Dorsolateral prefrontal cortex (tissue), 122 donors: ENCODE measurements at places on chromosomes 4 and X.

GRCh38 chr4:185235843-185236503 lies 26.6 kb downstream of the SNX25 start:
- DNase-seq = no peak

DNA sequence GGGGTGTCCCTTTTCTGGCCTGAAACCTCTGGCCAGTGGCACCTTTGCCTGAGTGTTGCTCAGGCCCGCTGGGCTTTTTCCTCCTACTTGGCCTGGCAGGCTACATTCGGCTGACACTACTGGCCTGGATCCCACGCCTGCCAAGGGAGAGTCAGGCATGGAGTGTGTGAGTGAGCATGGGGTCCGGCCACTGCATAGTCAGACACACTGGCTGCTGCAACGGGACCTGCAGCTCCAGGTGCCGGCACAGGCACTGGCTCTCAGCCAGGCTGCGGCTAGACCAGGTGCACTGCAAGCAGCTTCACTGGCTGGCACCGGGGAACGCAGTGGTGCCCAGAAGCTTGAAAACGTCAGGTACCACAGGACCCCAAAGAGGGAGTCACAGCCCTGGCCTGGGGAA lies 434.9 kb downstream of the ARHGAP24 start:
- no peak for DNase-seq

GRCh38 chrX:96987228-96987627 lies 103.5 kb downstream of the RPA4 start:
- no peak for DNase-seq

DNA sequence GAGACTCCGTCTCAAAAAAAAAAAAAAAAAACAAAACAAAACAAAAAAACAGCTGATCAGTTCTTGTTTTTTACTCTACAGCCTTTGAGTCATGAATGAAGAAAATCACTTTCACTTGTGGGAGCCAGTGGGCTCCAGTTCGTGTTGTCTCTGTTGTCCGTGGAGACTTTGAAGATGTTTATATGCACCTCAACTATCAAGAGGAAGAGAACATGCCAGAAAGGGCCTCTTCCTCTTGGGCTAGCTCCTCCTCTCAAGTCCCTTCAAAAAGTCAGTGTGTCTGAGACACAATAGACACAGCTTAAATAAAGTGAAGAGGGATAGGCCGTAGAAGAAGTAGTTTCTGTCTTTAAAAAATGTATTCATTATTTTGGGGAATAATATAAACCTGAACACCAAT lies 182.7 kb downstream of the KDR start:
- DNase-seq = no peak

- DNase-seq = no peak
Measured at GRCh38 chr4:12178614-12179610, 750.2 kb upstream of the HS3ST1 start.

DNA sequence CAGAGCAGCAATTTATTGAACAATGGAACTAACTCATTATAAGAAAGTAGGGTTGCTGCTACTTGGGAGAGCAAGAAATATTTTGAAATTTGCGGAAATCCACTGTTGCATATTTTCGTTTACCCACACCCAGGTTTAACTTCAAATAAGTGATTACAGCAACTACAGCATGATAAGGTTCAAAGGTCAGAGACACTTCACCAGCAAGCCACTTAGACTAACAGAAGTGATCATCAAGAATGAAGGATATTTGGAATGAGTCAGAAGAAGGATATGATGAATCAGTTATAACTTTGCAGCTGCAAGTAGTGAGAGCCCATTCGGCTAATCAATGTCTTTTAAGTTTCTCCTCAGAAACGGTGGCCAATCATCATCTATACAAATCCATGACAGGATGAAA lies 199.3 kb downstream of the TMA16 start:
- DNase-seq = no peak

- no peak for DNase-seq
Measured at GRCh38 chr4:88208156-88208555, 49.7 kb upstream of the ABCG2 start.

- DNase-seq = no peak
Measured at GRCh38 chr4:182143822-182144625, 99.2 kb upstream of the TENM3 start.

GRCh38 chrX:83509254-83509801 lies 1.2 kb downstream of the POU3F4 start:
- DNase-seq = no peak

DNA sequence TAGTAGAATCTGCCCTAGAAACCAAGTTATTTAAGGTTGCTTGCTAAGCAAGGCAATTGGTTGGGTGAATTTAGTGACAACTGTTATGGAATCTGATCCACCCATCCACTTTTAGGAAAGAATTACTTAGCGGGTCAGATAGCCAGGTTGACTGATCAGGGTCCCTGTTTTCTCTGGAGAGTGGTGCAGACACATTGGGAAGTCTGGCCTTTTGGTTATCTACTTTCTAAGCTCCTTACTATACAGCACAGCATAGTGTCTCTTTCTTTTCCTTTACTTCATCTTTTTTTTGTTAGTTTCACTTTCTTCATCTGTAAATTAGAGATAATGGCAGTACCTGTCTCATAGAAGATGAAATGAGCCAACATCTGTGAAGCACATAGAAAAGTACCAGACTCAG lies 7.4 kb downstream of the HERC3 start:
- no peak for DNase-seq

DNA sequence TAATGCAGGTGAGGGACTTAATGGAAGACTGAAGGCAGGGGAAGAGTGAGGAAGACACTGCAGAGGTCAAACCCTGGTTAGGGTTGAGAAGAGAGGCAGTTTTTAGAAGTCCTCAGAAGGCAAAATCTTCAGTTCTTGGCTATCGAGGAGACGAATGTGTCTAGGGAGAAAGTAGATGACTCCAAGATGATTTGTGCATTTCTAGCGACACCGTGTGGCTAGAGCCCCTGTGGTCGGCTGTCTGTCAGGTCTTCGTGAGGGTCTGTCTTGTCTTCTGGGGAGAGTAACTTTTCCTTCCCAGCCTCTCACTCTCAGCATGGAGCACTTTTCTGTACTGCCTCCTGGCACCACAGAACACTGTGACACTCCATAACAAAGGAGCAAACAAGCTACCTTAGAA lies 458.1 kb downstream of the STIM2 start:
- peak; percentile 41 for DNase-seq

GRCh38 chr4:47219586-47219985 lies 188.2 kb downstream of the GABRB1 start:
- DNase-seq = no peak

- no peak for DNase-seq
Measured at GRCh38 chr4:39046249-39046648, 14.0 kb upstream of the TMEM156 start.

DNA sequence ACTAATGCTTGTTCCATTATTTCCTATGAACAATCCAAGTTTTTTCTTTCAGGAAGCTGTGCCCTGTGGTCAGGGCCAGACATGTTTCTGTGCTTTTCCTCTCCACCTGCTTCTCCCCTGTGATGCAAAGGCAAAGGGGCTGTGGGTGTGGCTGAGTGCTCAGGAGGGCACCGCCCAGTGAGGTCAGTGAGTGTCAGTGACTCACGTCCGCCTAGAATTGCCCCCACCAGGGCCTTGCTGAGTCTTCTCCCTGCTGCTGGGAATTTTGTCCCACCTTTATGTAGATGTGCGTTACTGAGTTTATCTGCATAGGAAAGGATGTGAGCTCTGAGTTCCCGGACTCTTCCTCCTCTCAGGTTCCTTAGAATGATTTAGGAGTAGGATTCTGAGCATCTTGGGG lies 283.2 kb downstream of the DCHS2 start:
- DNase-seq = no peak

GRCh38 chr4:155762334-155762733 lies 3.5 kb downstream of the GUCY1B1 start:
- DNase-seq = no peak

GRCh38 chr4:98796991-98797390 lies 131.9 kb downstream of the EIF4E start:
- no peak for DNase-seq
